ENCODE measurements at places on chromosomes 13 and 19.

DNA sequence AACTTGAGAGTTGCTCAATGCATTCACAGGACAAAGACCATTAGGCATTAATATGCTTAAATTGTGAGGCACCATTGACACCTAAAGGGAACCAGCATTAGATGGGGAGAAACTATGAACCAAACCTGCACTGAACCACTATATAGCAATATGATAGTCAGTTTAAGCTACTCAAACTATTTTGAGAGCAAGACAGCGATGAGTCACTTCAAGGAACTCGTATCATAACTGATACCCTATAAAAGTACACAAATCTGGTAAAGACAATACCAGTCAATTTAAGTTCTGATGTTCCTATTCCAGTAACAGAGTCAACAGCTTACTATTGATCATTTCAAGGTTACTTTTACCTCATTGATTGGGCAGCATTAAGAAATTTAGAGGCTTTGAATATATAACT lies 151.3 kb upstream of the ATXN8OS start:
- no peak for DNase-seq

GRCh38 chr13:113622791-113623490 lies 35.1 kb downstream of the ATP4B start:
- DNase-seq, result peak; percentile 73

- no peak for DNase-seq
These were observed 3.3 kb downstream of the ISYNA1 start for GRCh38 chr19:18434411-18435175.

DNA sequence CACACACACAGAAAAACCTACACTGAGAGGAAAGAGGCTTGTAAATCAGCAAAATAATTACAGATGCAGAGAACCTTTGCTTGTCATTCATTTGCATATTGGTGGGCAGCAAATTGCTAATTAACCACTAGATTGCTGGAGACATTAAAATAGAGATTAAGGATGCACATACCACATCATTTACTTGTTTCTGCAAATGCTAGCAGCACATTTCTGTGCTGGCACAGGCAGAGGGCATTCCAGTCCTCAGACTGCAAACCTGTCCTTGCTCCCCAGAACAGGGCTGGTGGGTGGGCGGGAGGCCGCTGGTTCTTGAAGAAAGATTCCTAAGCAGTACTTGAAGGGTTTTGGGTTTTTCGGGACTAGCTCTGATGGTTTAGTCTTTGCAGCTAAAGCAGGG lies 941 bp upstream of the SIAH3 start:
- no peak for DNase-seq

- DNase-seq, result no peak
These were observed 403.3 kb downstream of the COG6 start for GRCh38 chr13:40058757-40059236.

DNA sequence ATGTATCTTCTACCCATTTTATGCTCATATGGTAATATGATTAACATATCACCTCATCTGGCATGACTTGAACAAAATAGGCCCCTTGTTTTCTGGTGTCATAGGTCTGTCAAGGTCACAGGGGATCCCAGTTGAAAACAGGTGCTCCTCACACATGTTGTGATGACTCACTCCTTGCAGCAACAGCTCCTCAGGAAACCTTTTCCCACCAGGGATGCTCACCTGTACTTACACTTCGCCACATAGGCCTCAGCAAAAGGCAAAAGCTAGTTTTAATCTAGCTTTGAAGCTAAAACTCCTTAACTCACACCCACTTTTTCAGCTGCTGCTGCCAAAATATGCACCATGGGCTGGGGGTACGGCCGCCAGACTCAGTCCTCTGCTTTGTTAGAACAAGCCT lies 110.0 kb upstream of the SOX21 start:
- DNase-seq, result no peak

DNA sequence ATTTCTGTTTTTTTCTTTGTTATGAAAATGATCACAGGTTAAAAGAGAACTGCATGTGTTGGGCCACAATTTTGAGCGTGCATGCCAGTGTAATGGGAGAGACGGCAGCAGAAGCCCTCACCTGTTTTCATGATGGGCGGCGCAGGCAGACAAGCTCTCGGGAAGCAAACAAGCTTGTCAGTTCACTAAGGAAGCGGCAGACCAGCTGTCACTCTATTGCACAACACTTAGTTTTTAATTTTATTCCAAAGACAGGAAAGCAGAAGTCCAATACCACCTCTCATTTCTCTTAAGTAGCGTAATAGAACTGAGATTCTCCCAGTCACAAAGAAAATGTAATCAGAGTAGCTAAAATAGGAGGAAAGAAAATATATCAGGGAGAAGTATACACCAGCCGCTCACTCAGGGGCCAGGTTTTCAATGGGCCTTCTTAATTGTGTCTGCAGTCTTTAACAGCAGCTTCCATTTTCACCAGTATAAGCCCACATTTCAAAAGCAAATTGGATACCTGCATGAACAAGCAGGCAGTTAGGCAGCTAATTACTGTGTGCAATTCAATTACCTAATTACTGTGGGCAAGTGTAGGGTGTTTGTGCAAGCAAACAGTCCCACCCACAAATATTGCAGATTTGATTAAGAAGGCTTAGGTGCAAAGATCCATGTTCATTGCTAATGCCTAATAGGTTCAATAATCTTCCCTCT lies 711.4 kb downstream of the DIAPH3 start:
- no peak for DNase-seq
